ENCODE measurements at places on chromosomes 2 and 18.
A peak's percentile ranks its signal among the peaks of the same experiment; 100 is the strongest.

DNA sequence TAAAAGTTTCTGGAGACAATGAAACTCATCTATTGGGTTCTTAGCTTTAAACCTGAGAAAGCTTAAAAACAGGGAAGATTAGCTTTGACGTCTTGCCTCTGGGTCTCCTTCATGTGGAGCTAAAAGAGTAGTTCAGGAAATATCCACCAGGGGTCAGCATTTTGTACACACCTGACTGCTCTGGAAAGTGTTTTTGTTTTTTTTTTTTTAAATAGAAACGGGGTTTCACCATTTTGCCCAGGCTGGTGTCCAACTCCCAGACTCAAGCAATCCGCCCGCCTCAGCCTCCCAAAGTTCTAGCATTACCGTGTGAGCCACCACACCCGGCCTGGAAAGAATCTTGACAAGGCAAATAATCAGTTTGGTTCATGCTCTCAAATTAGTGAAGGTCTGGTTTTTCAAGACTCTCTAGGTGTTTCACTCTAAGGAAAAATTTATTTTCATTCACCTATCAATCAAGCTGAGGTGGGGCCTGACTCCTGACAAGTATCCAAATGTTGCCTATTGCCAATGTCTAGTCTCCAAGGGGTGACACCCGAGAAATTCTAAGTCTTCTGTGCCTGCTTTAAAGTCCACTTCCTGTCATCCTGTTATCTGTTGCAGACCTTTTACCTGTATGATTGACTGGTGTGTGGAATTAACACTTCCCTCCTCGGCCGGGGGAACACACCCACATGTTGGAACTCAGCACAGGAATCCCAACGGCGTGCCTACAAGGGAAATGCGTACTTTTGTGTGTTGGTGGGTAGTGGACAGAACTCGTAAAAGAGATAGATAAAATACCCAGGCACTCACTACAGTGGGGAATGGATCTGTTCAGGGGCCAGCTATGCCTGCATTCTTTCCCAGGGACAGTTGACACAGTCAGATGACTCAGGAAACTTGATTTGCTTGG lies 11.3 kb downstream of the IL1RN start:
- DNase-seq: peak; percentile 34

GRCh38 chr2:238139196-238140039 lies 950 bp downstream of the KLHL30 start:
- no peak for DNase-seq

DNA sequence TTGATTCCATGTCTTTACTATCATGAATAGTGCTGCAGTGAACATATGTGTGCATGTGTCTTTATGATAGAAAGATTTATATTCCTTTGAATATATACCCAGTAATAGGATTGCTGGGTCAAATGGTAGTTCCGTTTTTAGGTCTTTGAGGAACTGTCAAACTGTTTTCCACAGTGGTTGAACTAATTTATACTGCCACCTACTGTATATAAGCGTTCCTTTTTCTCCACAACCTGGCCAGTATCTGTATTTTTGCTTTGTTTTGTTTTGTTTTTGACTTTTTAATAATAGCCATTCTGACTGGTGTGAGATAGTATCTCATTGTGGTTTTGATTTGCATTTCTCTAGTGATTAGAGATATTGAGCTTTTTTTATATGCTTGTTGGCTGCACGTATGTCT lies 641.6 kb downstream of the SUCLG1 start:
- peak; percentile 4 for DNase-seq

DNA sequence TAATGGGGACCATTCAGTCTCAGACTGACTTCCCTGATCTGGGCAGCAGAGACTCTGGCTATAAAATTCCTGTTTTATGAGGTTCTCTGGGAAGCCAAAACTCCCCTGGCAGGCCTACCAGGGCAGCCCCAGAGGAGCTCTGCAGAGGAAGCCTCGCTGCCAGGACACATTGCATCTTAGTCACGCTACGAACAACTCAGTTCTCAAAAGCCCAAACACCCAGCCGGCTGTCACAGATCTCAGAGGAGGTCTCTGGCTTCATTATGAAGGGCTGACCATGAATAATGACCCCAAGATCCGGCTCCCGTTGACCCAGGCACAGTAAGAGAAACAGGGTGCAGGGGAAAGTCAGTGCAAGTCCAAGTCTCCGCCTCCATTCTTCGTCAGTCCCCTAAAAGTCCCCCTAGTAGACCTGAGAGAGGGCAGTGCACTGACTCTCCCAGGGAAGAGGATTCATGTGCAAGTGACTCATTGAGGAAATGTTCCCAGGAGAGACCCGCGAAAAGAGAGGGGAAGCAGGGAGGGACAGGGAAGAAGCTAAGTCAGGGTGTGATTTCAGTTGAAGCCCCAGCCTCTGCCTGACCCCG lies 212.3 kb downstream of the CYP26B1 start:
- DNase-seq: no peak

DNA sequence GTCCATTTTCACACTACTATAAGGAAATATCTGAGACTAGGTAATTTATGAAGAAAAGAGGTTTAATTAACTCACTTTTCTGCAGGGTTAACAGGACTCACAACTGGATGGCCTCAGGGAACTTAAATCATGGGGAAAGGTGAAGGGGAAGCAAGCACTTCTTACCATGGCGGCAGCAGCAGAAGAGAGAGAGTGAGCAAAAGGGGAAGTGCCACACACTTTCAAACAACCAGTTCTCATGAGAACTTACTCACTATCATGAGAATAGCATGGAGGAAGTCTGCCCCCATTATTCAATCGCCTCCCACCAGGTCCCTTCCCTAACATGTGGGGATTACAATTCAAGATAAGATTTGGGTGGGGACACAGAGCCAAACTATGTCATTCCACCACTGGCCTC lies 55.1 kb upstream of the NETO1 start:
- DNase-seq: no peak

DNA sequence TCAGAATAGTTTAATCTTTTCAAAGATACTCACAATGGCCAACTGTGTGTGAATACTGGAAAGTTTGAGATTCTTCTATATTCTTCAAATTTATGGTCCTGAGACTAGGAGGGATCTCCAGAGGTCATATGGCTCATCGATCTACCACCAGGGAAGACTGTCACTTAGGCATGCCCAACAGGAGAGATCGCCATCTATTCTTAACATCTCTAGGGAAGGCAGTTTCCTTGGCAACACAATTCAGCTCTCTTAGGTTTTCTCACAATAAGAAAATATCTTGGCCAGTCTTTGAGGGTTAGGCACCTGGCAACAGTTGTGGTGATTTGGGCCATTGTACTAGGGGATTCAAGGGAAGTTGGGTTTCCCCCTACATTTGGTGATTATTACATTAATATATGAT lies 107.2 kb downstream of the GALNT3 start:
- DNase-seq: no peak

DNA sequence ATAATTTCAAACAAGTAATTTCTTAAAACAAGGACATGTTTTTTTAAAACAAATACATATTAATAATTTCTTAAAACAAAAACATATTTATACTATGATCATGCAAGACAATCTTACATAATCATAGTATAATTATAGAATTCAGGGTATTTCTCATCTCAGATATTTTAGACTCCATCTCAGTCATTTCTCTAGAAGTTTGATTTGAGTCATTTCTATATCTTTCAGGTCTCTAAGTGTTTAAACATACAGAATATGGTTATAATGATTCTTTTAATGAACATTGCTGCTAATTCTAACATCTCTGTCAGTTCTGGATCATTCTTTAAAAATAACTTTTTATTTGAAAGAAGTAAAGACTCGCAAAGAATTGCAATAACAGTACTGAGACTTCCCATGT lies 154.2 kb upstream of the KYNU start:
- DNase-seq: no peak

DNA sequence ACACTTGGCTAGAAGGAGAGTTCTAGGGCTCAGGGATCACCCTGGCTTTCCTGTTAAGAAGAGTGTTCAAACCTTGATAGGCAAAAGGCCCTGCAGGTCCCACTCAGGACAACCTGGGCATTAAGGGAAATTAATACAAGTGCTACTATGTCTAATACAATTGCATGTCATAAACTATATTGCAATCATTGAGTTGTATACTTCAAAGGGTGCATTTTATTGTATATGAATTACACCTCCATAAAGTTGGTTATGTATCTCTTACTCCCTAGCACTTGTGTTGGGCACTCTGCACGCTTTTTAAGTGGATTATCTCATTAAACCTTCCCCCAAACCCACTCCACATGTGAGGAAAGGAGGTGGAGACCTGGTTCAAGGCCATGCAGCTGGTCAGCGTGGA lies 172.1 kb upstream of the GLI2 start:
- no peak for DNase-seq

DNA sequence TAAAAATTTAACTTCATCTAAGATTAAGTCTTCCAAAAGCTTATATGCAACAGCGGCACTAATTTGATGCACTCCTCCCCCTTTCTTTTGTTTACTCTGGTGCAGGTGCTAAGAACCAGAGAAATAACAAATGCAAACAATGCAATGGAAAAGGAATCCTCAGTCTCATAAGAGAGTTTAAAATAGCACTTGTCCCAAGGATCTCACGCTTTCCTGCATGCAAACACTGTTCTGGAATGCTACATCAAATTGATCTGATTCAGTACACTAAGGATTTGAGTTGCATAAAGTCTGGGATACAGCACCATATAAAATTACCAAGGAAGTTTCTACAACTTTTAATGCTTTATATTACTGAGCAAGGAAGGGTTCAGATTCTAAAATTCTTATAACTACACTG lies 50.5 kb downstream of the SEPTIN10 start:
- DNase-seq: no peak

DNA sequence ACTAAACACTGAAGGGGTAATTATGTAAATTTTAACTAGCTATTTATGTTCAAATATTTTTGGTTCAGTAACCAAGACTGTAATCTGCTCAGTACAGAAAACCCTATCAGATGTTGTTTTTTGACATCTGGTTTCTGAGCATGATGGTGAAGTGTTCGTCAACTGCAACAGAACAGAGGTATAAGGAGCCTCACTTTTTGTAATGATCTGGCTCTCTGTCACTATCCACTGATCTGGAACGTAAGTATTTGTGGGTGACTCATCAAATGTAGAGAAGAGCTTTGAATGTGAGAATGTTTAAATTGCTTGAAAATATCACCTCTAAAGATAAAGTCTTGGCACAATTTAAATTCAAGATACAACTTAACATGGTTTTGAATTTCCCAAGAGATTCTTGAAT lies 213.6 kb upstream of the FAM98A start:
- DNase-seq: no peak

DNA sequence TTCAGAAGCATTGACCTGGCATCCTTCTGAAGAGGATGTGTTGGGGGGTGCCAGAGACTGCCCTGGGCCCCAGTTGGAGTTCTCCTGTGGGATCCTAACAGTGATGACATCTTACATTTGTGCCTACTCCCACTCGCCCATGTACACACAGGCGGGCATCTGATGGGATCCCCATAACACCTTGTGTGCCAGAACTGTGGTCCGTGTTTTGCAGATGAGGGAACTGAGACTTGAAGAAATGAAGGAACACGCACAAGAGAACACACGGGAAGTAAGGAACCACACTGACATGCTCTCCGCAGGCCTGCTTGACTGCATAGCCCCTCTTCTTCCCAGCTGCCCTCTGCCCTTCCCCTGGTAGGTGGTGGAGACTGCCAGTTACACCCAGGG lies 255.3 kb downstream of the MYCN start:
- DNase-seq: no peak

DNA sequence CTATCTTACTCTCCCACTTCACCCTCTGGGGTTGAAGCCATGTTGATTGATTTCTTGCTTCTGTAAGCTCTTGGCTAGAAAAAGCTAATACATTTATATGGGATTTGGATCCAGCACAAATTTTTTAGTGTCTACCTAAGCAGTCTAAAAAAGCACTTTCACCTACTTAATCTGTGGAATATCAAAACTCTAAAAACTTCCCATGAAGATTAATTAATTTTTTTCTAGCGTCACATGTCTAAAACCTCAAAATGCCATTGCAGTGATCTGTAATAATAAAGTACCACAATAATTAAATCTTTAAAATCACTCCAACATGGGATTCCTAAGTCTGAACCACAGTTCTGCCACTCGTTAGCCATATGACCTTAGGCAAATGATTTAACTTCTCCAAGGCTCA lies 180.1 kb downstream of the EN1 start:
- no peak for DNase-seq

DNA sequence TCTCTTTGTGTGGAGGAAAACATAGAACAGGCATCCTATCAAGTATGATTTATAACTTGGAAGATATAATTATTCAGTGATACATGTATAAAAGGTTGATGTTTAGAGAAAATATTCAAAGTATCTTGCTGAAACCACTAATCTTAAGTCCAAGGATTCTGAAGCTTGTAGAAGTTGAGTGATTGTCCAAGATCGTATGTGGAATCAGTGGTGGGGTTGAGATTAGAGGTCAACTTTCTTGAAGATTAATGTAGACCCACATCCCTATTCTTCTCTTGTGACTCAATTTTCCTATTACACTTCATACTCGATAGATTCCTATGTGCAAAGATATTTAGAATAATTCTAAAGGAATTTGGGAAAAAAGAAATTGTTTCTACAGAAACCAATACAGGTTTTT lies 1565.9 kb upstream of the ACVR2A start:
- DNase-seq: no peak

GRCh38 chr2:43085929-43086328 lies 140.5 kb downstream of the ZFP36L2 start:
- DNase-seq: no peak

DNA sequence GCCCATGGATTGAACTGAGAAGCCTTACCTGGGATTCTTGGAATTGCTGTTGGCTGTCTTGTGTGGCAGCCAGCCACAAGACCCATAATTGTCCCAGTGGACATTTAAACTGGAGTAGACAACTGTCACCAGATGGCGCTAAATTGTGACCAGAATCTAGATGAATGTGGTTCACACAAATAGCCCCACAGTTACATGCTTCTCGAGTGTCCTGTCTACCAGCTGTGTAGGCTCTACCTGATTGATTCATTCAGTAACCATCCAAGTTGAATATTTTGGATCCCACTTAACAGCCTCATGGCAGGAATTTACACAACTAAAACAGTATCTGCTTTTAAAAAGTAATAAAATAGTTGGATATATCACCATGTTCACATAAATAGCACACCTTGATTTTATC lies 73.2 kb downstream of the MAP4K4 start:
- DNase-seq: peak; percentile 15

- DNase-seq: peak; percentile 49
Measured at GRCh38 chr18:34339155-34339554, 114.4 kb upstream of the NOL4 start.

GRCh38 chr2:239455436-239456203 lies 54.8 kb upstream of the HDAC4 start:
- DNase-seq: no peak

DNA sequence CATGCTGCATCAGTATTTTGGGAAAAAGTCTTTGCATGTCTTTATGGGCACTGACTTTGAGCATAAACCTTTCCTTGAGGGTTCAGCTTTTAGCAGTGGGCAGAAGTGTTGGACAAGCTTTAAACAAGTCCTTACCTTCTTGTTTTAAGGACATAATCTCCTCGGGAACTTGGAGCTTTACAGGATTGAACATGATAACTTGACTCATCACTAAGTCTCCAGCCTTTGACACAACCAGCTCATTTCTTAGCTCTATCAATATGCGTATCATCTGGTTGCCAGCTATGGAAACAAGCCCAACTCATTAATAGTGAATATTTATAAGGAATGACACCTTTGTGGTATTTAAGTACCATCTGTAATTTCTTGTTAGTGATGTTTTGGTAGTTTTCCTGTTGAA lies 21.0 kb upstream of the RAB27B start:
- DNase-seq: no peak
